ENCODE measurements at places on chromosomes 11 and 22. TPM values are rescaled to one million over a fixed set of nuclear protein-coding genes. Genes with fewer than 3 reads are reported as not detected.

INS gene
- total RNA-seq, result 16,276 TPM

SCGB1D4 gene
- total RNA-seq, result not detected

COX8A gene
- 184 TPM for total RNA-seq

KCNJ11 gene
- 39.4 TPM for total RNA-seq

OR52I1 gene
- not detected for total RNA-seq

IL18BP gene
- total RNA-seq, result 9.6 TPM

SAA4 gene
- not detected for total RNA-seq

ADORA2A gene
- total RNA-seq, result 19.4 TPM

GSTT2B gene
- 16.5 TPM for total RNA-seq

SERPIND1 gene
- total RNA-seq, result not detected

OR8A1 gene
- not detected for total RNA-seq

CDC42BPG gene
- total RNA-seq, result 18.9 TPM

TSGA10IP gene
- total RNA-seq, result not detected

GRCh38 chr11:114167771-114168448 is 108.4 kb downstream of the ZBTB16 start:
- peaks cover 98% of the 10 kb centered on the region for H3K4me1 ChIP-seq
- no peak for DNase-seq
- no peaks in the 10 kb centered on the region for H3K36me3 ChIP-seq
- peak overlapping the region; percentile 98 for H3K27ac ChIP-seq
- no peaks in the 10 kb centered on the region for H3K27me3 ChIP-seq

DNA sequence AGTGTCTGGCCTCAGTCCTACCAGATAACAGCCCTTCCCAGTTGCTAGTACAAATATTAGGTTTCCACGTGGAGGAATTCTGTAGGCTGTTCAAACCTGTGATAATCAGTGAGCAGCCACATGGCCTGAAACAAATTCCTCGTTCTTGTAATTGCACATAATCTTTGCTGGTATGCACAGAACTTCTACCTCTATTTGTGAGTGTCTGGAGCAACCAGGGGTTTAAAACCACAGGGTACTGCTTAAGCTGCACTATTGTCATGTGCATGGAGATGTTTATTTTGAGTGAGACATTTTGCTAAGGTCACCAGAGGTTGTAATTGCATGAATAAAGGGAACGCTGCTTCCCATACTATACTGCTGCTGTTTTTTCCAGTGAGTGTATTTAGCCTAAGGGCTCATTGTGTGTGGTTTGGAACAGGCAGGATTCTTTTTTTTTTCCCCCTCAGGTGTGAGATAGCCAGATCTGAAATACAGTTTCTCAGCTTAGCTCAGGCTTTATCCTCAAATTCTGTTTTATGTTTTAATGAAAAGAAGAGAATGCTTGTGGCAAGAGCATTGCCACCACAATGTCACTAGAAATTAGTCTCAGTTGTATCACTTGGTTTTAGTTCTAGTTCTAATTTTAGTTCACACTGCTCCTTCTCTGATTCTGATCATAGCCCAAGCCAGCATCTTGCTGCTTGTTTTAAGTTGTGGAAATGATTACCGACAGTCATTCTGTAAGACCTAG is 60.5 kb downstream of the CYB5R2 start:
- H3K4me1 ChIP-seq, result peaks cover 46% of the 10 kb centered on the region
- no peak overlapping the region for H3K4me3 ChIP-seq
- peak; percentile 50 for DNase-seq
- H3K36me3 ChIP-seq, result no peaks in the 10 kb centered on the region
- H3K27me3 ChIP-seq, result no peaks in the 10 kb centered on the region

DNA sequence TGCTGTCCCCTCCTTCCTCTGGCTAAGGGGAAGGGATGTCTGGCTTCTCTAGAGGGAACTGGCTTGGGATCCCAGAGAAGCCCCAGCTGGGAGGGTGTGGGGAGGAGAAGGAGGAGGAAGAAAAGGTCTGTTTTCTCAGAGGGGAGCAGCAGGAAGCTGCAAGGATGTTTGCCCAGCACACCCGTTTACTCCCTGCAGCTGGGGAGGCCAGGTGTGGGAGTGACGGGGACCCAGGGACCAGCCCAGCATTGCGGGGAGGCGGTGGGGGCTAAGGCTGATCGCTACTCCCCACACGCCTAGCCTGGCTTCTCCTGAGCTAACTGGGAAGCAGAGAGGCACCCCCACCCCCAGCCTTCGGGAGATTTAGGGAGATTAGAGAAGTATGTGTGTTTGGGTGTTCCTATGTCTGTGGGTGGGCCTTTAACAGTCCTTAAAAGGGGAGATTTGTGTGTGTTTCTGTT is 3.9 kb downstream of the CREB3L1 start:
- DNase-seq, result no peak
- peaks cover 62% of the 10 kb centered on the region for H3K4me1 ChIP-seq
- no peak overlapping the region for H3K27ac ChIP-seq
- H3K27me3 ChIP-seq, result no peaks in the 10 kb centered on the region
- H3K4me3 ChIP-seq, result no peak overlapping the region

- H3K4me1 ChIP-seq, result no peaks in the 10 kb centered on the region
- no peak overlapping the region for H3K27ac ChIP-seq
- DNase-seq, result peak; percentile 35
- H3K4me3 ChIP-seq, result no peak overlapping the region
These were observed 5.7 kb upstream of the SULT4A1 start for GRCh38 chr22:43867839-43868635.

- H3K4me3 ChIP-seq, result no peak overlapping the region
- no peak overlapping the region for H3K27ac ChIP-seq
- H3K27me3 ChIP-seq, result no peaks in the 10 kb centered on the region
- no peak for DNase-seq
- no peaks in the 10 kb centered on the region for H3K36me3 ChIP-seq
- H3K4me1 ChIP-seq, result no peaks in the 10 kb centered on the region
These were observed 71.5 kb downstream of the FAT3 start for GRCh38 chr11:92296138-92296515.

DNA sequence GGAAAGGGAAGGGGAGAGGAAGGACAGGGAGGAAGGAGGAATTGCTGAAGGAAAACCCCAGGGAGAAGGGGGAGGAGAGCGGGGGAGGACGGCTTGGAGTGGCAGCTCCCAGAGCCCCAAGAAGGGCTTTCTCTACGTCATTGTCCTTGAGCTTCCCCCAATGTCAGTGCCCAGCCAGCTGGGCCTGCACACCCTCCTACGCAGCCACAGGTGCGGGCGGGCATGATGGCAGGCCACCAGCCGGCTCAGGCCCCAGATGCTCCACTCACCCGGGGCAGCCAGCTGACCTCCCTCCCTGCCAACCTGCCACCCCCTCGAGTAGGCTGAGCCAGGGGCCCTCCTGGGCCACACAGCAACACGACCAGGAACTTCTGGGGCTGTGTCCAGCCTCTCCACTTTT is 11.2 kb downstream of the SYT7 start:
- H3K4me1 ChIP-seq, result peaks cover 6% of the 10 kb centered on the region
- H3K4me3 ChIP-seq, result no peak overlapping the region
- H3K36me3 ChIP-seq, result no peaks in the 10 kb centered on the region
- H3K27ac ChIP-seq, result no peak overlapping the region
- H3K27me3 ChIP-seq, result no peaks in the 10 kb centered on the region
- no peak for DNase-seq

- no peak overlapping the region for H3K27ac ChIP-seq
- no peaks in the 10 kb centered on the region for H3K27me3 ChIP-seq
- no peak overlapping the region for H3K4me3 ChIP-seq
- H3K4me1 ChIP-seq, result peaks cover 28% of the 10 kb centered on the region
- H3K36me3 ChIP-seq, result peaks cover 8% of the 10 kb centered on the region
These were observed 11.6 kb downstream of the OTUB1 start for GRCh38 chr11:63997801-63998337.

- H3K4me3 ChIP-seq, result no peak overlapping the region
- H3K27ac ChIP-seq, result no peak overlapping the region
- DNase-seq, result no peak
- H3K36me3 ChIP-seq, result no peaks in the 10 kb centered on the region
These were observed 77.2 kb upstream of the UBASH3B start for GRCh38 chr11:122578171-122578825.

DNA sequence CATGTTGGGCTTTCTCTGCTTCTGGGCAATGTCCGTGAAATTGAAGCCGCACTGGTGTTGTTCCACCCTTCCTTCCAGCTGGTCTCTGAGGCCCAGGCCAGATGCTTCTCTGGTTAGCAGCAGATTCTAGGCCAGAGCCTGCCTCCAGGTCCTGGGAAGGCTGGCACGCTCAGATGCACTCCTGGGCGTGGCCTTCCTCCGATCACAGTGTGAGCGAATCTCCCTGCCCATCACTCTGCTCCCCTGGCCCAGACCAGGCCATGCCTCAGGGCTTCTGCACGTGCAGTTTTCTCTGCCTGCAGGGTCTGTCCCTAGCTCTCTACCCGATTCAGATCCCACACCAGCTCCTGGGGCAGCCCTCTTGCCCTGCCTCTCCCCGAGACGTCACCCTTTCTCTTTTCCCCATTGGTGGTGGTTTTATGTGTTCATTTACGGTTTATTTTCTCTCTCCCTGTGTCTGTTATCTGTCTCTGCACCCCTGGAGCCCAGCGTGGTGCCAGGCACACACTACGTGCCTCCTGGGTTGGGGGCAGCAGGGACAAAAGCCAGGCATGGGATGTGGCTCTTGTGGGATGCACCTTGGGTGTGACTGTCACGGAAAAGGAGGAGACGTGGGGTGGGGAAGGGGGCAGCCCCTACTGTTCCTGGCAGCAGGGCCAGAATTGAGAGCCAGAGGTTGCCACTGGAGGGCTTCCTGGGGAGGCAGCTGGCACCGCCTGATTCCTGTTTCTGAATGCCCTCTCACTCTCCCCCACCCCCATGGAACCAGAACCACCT is 66.0 kb downstream of the KCNQ1 start:
- no peaks in the 10 kb centered on the region for H3K36me3 ChIP-seq
- H3K4me1 ChIP-seq, result no peaks in the 10 kb centered on the region
- peak; percentile 5 for DNase-seq
- no peak overlapping the region for H3K4me3 ChIP-seq
- no peaks in the 10 kb centered on the region for H3K27me3 ChIP-seq

GRCh38 chr11:105202844-105203548 is 63.4 kb upstream of the CARD18 start:
- DNase-seq, result peak; percentile 39
- H3K27me3 ChIP-seq, result no peaks in the 10 kb centered on the region
- peaks cover 32% of the 10 kb centered on the region for H3K4me1 ChIP-seq
- H3K4me3 ChIP-seq, result no peak overlapping the region
- H3K27ac ChIP-seq, result peak overlapping the region; percentile 67

DNA sequence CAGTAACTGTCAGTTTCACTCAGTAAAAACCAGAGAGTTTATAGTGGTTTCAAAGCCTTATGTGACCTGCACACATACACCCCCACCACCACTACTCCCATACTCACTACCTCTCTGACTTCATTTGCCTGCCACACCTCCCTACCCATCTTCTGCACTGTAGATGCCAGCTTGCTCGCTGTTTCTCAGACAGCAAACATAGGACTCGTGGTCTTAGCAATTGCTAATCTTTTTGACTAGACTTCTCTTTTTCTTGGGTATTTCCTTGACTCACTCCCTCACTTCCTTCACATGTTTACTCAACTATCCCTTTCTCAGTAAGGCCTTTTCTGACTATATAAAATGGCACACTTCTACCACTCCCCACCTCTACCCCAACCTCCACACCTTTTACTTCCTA is 27.8 kb downstream of the CEP295 start:
- H3K27ac ChIP-seq, result no peak overlapping the region
- no peak for DNase-seq
- no peaks in the 10 kb centered on the region for H3K27me3 ChIP-seq
- no peaks in the 10 kb centered on the region for H3K4me1 ChIP-seq

- DNase-seq, result no peak
- H3K27me3 ChIP-seq, result no peaks in the 10 kb centered on the region
- H3K27ac ChIP-seq, result no peak overlapping the region
- no peaks in the 10 kb centered on the region for H3K4me1 ChIP-seq
These were observed 46.4 kb upstream of the ALX4 start for GRCh38 chr11:44356351-44356750.

GRCh38 chr11:43497144-43497543 is 138.4 kb downstream of the TTC17 start:
- H3K27ac ChIP-seq, result no peak overlapping the region
- no peaks in the 10 kb centered on the region for H3K4me1 ChIP-seq
- H3K36me3 ChIP-seq, result peaks cover 7% of the 10 kb centered on the region
- no peak overlapping the region for H3K4me3 ChIP-seq

GRCh38 chr11:106031202-106031810 is 9.3 kb upstream of the MSANTD4 start:
- H3K27ac ChIP-seq, result no peak overlapping the region
- DNase-seq, result no peak
- no peak overlapping the region for H3K4me3 ChIP-seq
- H3K4me1 ChIP-seq, result peaks cover 23% of the 10 kb centered on the region
- no peaks in the 10 kb centered on the region for H3K36me3 ChIP-seq
- H3K27me3 ChIP-seq, result no peaks in the 10 kb centered on the region

- H3K4me1 ChIP-seq, result peaks cover 26% of the 10 kb centered on the region
- no peak for DNase-seq
- no peaks in the 10 kb centered on the region for H3K27me3 ChIP-seq
- peak overlapping the region; percentile 21 for H3K27ac ChIP-seq
These were observed 4.8 kb downstream of the KIAA0930 start for GRCh38 chr22:45235851-45236342.

Measured in body of pancreas (tissue), 4 donors.